PC-3 (cell line): ENCODE measurements at places on chromosomes 13 and 19.

DNA sequence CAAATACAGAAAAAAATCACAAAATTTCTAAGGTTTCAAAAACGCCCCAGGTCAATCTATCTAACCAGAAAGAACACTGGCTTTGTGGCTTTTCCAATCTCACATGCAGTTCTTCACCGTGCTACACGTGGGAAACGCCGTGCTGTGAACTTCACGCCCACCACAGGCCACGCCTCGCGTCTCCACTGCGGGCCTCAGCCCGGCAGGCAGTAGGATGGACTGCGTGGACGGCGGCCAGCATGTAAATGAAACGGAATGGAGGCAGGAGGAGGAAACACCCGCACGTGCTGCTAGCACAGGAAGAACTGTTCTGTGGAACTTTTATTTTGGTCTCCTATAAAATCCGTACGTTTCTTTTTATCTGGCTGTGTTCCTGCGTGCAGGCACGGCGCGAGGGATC lies 23.8 kb downstream of the ZNF787 start:
- H3K27me3 ChIP-seq: no peaks in the 10 kb centered on the region
- H3K4me3 ChIP-seq: no peak overlapping the region
- no peak for DNase-seq

DNA sequence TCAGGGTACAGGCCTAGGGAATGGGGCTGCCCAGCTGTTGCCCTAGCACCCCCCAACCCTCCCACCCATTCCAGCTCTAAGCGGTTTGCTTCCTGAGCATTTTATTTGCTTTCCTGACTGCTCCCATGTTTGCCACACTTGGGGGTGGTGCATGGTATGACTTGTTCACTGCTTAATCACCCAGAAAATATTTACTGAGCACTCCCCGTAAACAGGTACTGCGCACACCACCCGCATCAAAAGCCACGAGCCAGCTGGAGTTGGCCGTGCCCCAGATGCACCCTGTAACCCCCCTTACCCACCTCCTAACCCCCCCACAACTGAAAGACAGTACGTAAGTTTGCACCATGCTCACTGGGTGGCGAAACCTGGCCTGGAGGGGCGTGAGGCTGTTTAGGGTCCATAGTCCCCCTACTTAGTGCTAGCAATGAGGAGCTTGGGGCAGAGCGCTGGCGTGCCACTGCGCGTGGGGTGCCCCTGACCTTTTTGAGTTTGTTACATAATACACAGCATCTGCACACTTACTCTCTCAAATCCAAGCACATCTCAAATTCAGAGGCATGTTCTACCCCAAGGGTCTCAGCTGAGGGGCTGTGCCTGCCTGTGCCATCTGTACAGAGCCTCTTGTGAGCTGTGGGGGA lies 29.8 kb downstream of the DPF1 start:
- peak; percentile 49 for DNase-seq
- no peak overlapping the region for H3K27ac ChIP-seq
- H3K4me3 ChIP-seq: no peak overlapping the region
- peaks cover 10% of the 10 kb centered on the region; the same call in 1 of the 2 replicates for H3K4me1 ChIP-seq
- no peaks in the 10 kb centered on the region for H3K27me3 ChIP-seq
- H3K36me3 ChIP-seq: no peaks in the 10 kb centered on the region

- no peak overlapping the region for H3K27ac ChIP-seq
- no peaks in the 10 kb centered on the region for H3K4me1 ChIP-seq
- no peak for DNase-seq
- peaks cover 10% of the 10 kb centered on the region; the same call in 1 of the 2 replicates for H3K27me3 ChIP-seq
- H3K36me3 ChIP-seq: no peaks in the 10 kb centered on the region
Measured at GRCh38 chr13:102380012-102380411, 21.8 kb downstream of the FGF14 start.

DNA sequence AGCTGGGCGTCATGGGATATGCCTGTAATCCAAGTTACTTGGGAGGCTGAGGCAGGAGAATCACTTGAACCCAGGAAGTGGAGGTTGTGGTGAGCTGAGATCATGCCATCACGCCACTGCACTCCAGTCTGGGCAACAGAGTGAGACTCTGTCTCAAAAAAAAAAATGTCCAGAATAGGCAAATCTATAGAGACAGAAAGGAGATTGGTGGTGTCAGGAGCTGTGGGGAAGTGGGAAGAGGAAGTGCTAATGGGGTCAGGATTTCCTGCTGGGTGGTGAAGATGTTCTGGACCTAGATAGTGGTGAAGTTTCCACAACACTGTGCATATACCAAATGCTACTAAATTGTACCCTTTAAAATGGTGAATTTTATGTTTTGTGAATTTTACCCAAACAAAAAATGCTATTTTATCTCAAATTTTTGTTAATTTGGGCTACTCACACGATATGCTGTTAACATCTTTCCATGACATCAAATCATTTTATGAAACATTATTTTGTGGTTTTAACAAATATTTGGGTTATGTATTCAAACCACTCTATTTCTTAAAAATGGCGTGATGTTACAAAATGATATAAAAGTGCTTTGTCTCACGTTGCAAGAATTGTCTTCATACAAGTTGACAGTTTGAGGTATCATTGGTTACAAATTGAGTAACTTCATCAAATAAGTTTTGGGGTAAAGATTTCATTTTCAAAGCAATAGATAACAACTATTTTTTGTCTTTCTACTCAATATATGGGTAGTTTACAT lies 7.4 kb upstream of the CYP4F3 start:
- H3K4me3 ChIP-seq: no peak overlapping the region
- no peaks in the 10 kb centered on the region for H3K36me3 ChIP-seq
- H3K27ac ChIP-seq: no peak overlapping the region
- 0 out of 2 replicates have a peak, but pooled peaks cover 7% of the 10 kb centered on the region for H3K27me3 ChIP-seq
- no peak for DNase-seq

- no peak for DNase-seq
- no peaks in the 10 kb centered on the region for H3K36me3 ChIP-seq
- no peak overlapping the region for H3K4me3 ChIP-seq
- no peaks in the 10 kb centered on the region for H3K27me3 ChIP-seq
Measured at GRCh38 chr19:31301306-31301980, 47.8 kb downstream of the TSHZ3 start.

GRCh38 chr19:7467009-7467989 lies 21.5 kb downstream of the PEX11G start:
- no peaks in the 10 kb centered on the region for H3K4me1 ChIP-seq
- no peak for DNase-seq
- no peak overlapping the region for H3K4me3 ChIP-seq
- no peaks in the 10 kb centered on the region for H3K27me3 ChIP-seq
- peaks cover 13% of the 10 kb centered on the region; the same call in 1 of the 2 replicates for H3K36me3 ChIP-seq

- H3K27ac ChIP-seq: peak overlapping the region; percentile 70
- no peak for DNase-seq
- H3K4me1 ChIP-seq: peaks cover 21% of the 10 kb centered on the region
- H3K36me3 ChIP-seq: no peaks in the 10 kb centered on the region
- H3K27me3 ChIP-seq: no peaks in the 10 kb centered on the region
Measured at GRCh38 chr19:661427-662196, 1.4 kb downstream of the RNF126 start.

GRCh38 chr19:18304208-18304457 lies 18.7 kb downstream of the LSM4 start:
- no peaks in the 10 kb centered on the region; the same call in 1 of the 2 replicates for H3K36me3 ChIP-seq
- H3K4me1 ChIP-seq: peaks cover 19% of the 10 kb centered on the region
- no peaks in the 10 kb centered on the region for H3K27me3 ChIP-seq
- no peak for DNase-seq
- H3K27ac ChIP-seq: no peak overlapping the region
- H3K4me3 ChIP-seq: no peak overlapping the region

- no peaks in the 10 kb centered on the region for H3K27me3 ChIP-seq
- H3K4me3 ChIP-seq: no peak overlapping the region
- no peak for DNase-seq
- H3K27ac ChIP-seq: no peak overlapping the region
Measured at GRCh38 chr13:20264271-20265018, 32.3 kb upstream of the GJB6 start.

DNA sequence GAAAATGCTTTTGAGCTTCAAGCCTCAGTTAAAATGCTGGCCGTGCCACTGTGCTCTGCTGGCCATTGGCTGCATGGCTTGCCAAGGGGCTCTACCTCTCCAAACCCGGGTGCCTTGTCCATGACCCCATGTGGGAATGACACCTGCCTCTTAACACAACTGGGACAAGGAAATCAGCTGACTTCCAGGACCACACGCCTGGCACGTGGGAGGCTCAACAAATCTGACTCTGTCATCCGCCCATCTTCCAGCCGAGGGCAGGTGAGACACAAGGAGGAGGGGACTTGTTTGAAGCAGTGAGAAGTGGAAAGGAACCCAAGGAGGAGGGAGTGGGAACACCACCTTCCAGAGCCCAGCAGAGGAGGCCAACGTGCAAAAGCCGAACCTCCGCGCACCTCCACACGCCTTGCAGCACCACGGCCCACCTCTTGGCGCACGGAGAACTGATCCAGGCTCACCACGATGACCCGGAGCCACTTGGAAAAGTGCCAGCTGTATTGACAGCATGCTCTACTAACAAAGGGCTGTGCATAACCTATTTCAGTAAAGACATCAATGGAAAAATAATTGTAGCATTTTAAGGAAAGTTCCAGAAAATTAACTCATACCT lies 38.3 kb downstream of the COL4A1 start:
- no peak overlapping the region for H3K4me3 ChIP-seq
- H3K36me3 ChIP-seq: no peaks in the 10 kb centered on the region
- no peaks in the 10 kb centered on the region for H3K27me3 ChIP-seq
- H3K27ac ChIP-seq: no peak overlapping the region
- DNase-seq: no peak
- no peaks in the 10 kb centered on the region for H3K4me1 ChIP-seq

- DNase-seq: no peak
- H3K27me3 ChIP-seq: no peaks in the 10 kb centered on the region
- H3K36me3 ChIP-seq: no peaks in the 10 kb centered on the region
- H3K27ac ChIP-seq: no peak overlapping the region
- H3K4me1 ChIP-seq: no peaks in the 10 kb centered on the region
- H3K4me3 ChIP-seq: no peak overlapping the region
Measured at GRCh38 chr19:41377977-41378709, 1.8 kb downstream of the TMEM91 start.

DNA sequence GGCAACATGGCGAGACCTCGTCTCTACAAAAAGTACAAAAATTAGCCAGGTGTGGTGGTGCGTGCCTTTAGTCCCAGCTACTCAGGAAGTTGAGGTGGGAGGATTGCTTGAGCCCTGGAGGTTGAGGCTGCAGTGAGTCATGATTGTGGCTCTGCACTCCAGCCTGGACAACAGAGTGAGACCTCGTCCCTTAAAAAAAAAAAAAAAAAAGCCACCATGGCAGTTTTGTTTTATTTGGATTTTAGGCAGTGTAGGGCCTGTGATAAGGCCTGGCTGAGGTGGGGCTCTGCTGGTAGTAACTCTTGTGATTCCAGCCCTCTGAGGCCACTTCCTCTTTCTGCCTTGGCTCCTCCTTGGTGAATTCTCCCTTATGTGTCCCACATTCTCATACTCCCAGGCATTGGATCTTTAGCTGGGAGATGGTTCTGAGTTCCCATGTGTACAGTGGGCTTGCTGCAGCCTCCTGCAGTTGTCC lies 39.2 kb downstream of the GATAD2A start:
- H3K4me3 ChIP-seq: no peak overlapping the region
- H3K27ac ChIP-seq: no peak overlapping the region
- H3K27me3 ChIP-seq: no peaks in the 10 kb centered on the region
- DNase-seq: peak; percentile 33
- H3K36me3 ChIP-seq: no peaks in the 10 kb centered on the region
- H3K4me1 ChIP-seq: peaks cover 17% of the 10 kb centered on the region

DNA sequence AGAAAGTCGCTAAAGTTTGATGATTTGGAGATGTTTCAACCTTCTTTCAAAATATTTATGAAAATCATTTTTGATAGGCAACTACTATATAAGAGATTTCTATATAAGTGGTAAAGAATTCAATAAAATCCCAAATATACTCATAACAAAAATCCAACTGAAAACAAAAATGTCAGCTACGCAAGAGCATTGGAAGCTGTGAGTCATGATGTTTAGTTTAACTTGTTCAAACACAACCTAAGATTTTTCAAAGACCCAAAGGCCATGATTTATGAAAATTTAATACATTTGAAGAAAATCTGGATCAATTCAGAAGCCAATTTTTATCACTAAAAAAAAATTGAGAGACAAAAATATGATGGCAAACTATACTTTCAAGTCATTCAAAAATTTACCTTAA lies 226.6 kb downstream of the MZT1 start:
- H3K4me3 ChIP-seq: no peak overlapping the region
- H3K27me3 ChIP-seq: no peaks in the 10 kb centered on the region
- H3K27ac ChIP-seq: no peak overlapping the region
- no peaks in the 10 kb centered on the region for H3K4me1 ChIP-seq
- no peak for DNase-seq

DNA sequence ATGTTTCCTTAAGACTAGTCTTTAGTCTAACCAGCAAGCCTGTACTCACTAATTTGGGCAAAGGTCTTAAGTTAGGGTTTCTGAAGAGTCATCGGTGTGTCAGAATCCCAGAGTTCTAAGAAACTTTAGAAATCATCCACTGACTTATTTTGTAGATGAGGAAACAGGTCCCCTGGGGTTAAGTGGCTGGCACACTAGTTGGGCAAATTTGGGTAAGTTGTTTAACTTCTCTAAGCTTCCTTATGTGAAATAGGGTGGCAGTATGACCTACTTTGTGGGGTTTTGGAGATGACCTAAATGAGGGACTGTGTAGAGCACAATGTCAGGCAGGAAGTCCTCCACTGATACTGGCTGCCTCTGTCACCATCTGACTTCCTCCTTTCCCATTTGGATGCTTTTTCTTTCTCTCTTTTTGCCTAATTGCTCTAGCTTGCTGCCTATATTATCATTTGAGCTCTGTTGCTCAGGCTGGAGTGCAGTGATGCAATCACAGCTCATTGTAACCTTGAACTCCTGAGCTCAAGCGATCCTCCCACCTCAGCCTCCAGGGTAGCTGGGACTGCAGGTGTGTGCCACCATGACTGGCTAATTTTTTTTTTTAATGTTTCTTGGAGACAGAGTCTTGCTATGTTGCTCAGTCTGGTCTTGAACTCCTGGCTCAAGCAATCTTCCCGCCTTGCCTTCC lies 2.3 kb downstream of the ADGRE3 start:
- no peak overlapping the region for H3K27ac ChIP-seq
- no peak overlapping the region for H3K4me3 ChIP-seq
- H3K36me3 ChIP-seq: no peaks in the 10 kb centered on the region
- H3K27me3 ChIP-seq: peaks cover 69% of the 10 kb centered on the region

DNA sequence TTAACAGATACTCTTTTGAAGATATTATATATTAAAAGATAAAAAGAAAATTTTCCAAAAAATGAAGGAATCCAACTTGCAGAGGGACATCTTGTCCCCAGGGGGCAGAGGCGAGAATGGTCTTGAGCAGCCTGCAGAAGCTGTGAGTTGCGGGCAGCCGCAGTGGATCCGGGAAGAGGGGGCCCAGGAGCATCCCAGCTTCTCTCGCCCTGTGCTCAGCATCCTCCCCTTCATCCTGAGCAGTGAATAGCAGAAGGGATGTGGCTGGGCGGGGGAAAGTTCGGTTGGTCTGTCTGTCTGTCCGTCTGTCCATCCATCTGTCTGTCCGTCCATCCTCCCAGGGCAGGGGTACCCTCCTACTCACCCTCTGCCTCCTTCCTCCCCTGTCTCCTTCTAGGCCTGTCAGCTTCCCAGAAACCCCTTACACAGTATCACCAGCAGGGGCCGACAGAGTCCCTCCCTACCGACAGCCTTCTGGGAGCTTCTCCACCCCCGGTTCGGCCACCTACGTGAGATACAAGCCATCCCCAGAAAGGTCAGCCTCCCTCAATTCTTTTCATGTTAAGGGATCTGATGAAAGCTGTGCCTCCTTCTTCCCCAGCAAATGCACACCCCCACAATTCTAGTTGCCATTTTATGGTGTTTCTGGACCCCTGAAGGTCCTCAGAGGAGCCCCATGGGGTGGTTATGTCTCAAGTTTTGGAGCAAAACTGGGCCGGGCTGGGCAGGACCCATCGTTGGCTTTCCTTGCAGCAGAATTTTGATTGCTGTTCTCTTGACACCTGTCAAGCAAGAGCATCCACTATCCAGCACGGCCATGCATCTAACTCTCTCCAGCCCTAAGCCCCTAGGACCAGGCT lies 81.6 kb downstream of the DPF1 start:
- H3K27ac ChIP-seq: no peak overlapping the region
- H3K4me1 ChIP-seq: no peaks in the 10 kb centered on the region
- no peak overlapping the region for H3K4me3 ChIP-seq
